ENCODE measurements at places on chromosomes 1 and 21.
A peak's percentile ranks its signal among the peaks of the same experiment; 100 is the strongest.

DNA sequence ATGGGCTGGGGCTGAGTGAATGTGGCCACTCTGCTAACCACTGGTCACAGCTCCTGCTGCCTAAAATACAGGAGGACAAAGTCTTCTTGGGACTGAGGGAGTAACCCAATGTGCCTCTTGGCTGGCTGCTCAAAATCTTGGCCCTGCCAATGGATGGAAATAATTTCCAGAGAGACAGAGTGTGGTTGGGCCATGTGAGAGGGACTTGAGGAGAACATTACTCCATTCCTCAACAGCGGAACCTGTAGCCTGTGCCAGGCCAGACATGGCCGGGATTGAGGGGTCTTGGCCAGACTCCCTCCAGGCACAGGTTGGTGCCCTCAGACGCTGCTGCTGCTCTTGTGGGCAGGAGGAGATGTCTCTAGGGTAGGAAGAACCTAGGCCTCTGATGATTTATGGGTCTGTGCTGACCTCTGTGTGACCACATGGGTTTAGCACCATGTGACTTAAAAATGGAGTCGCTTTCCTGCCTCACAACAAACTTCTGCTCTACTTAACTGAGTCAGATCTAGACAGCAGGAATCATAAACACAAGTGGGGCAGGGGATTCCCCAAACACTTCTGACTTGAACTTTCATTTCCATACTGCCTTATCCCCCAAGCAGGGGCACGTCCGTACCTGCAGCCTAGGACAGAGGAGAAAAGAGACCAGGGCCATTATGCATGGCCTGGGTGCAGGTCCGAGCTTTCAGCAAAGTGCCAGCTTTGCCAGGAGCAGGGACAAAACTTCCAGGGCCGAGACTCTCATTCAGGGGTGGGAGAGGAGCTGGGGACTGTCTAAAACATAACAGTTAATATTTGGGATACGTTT is 79.2 kb downstream of the CD34 start:
- no peak for DNase-seq

DNA sequence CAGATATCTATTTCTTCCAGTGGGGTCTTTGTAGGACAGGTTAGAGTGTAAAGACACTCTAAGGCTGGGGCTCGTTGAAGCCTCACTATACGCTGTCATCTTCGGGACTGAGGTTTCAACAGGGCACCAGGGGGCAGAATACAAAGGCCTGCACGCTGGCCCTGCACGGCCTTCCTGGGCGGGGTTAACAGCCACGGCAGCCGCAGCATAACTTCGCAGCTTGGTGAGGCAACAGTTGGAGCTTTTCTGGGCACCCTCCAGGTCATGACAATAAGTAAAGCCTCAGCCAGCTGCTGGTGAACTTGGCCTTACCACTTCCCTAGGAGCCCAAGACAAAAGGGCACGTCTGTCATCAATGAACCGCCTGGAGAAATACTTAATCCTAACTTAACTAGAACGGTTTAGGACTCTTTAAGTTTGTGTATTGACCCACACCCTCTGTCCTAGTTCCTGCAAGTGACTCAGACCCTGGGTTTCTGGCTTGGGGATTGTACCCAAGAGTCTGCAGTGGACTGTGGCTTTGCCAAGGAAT is 2.3 kb upstream of the RUNX1 start:
- peak; percentile 24 for DNase-seq

GRCh38 chr1:232438476-232438875 is 191.5 kb downstream of the SIPA1L2 start:
- no peak for DNase-seq

- no peak for DNase-seq
Observed at GRCh38 chr1:38003261-38004250, 1.8 kb downstream of the FHL3 start.

GRCh38 chr1:53895421-53895820 is 1.4 kb downstream of the DIO1 start:
- DNase-seq = no peak

DNA sequence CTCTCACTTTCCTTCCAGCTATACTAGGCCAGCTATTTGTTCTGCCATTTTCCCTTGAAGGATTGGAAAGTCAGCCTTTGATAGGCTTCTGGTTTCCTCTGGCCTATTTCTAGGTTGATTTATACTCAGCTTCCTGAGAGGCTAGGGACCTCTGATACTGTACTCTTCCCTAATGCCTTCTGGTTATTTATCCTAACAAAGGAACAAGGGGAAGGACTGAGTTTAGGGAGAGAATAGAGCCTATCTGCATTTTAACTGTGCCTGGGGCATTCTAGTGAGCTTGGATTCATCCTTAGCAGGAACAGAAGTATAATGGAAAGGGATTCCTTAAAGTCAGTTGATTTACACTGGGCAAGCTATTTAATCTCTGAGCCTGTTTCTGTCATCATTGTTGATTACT is 11.8 kb upstream of the TMEM39B start:
- no peak for DNase-seq

- no peak for DNase-seq
Observed at GRCh38 chr1:167711797-167712196, 10.0 kb upstream of the MPZL1 start.

- no peak for DNase-seq
Observed at GRCh38 chr21:26136671-26137070, 33.9 kb downstream of the APP start.

DNA sequence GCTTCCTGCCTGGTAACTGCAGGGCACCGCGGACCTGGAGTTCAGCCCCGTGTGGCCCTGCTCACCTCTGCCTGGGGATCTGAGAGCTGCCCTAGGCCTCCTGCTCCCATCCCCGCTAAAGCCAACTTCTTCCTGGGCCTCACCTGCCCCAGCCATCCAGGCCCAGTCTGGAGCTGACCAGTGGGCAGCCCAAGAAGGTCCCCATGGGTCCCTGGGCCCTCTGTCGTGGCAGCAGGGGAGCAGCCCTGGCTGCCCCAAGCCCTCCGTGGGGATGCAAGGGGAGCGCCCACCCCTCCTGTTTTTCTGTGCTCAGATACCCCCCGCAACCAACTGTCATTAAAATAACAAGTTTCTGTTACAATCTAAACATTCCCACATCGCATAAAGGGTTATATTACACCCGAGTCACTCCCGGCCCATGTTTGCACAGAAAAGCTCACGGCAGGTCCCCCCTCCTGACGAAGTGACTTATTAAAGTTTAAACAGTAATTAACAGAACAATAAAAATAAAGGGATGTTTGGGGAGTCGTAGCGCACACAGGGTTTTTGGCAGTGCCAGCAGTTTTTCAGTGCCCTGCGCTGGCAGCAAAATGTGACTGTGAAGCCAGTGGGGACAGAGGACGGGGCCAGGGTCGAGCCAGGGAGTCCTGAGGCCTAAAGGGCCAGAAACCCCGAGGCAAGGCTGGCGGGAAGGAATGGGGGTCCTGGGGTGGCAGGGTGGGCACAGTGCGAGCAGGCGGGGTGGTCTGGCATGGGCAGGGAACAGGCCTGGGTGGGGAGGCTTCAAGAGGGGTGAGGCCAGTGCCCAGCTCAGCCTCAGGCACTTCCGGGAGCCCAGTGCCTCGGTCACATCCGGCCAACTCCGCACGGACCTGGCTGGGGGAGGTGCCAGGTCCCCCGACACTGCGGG is 121.5 kb downstream of the CASZ1 start:
- no peak for DNase-seq

- no peak for DNase-seq
Observed at GRCh38 chr1:3345792-3346191, 108.7 kb upstream of the ARHGEF16 start.

DNA sequence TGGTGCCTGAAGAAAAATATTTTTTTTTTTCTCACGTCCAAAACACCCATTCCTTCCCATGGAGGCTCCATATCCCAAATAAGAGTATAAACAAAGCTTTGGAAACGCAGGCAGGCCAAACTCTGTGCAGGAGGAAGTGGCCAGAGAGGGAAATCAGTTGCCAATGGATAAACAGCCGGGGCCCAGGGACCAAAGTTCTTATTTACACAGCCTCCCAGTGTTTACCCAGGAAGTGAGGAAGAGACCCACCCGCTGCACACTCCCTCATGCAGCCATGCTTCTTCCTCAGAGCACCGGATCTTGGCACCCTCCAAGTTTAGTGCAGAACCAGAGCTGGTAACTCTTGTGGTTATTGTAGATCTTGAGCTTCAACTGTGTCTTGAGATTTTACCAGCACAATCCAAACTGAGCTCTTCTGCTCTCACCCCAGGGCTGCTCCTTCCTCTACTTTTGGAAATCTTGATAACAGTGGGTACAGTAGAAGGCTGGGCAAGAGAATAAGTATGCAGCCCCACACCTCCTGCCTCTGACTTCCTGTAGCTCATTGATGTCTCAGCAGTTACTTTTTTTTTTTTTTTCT is 14.2 kb downstream of the MARCKSL1 start:
- DNase-seq = no peak

DNA sequence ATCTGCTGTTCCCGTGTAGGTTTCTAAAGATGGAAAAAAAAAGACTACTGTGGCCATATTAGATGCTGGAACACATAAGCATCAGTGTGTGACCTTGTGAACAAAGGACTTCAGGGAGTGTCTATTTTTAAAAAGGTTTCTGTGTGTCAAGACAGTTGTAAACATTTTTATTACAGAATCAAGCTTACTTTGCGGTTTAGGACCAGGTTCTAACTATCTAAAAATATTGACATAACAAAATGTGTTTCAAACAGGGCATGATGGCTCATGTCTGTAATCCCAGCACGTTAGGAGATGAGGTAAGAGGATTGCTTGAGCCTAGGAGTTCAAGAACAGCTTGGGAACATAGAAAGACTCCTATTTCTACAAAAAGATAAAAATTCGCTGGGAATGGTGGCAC is 7.1 kb upstream of the DDI2 start:
- no peak for DNase-seq

DNA sequence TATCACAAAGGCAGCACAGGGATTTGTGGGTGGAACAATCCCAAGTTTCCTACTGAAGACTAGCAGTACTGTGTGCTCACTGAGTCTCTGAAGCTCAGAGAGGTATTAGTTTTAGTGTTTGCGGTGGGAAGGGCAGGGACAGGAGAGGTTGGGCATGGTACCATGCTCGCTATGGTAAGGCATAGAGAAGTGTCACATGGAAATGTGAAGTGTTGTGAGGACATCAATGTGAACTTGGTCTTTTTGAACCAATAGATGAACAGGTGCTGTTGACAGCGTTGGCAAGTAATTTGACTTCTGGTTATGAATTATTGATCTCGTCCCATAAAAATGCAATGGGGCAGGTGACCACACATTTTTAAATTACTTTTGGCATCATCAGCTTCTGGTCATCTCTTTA is 55.8 kb upstream of the ADAMTS1 start:
- no peak for DNase-seq

All from substantia nigra (tissue), 51 donors.